ENCODE measurements at places on chromosomes 12 and 14.

- DNase-seq: no peak
Observed at GRCh38 chr12:38389614-38390013, 73.0 kb downstream of the ALG10B start.

GRCh38 chr14:70830998-70831781 lies 21.9 kb upstream of the MAP3K9 start:
- DNase-seq: no peak

- DNase-seq: no peak
Observed at GRCh38 chr14:24665440-24665991, 31.5 kb upstream of the GZMB start.

- no peak for DNase-seq
Observed at GRCh38 chr12:46401662-46402061, 29.1 kb upstream of the SLC38A2 start.

GRCh38 chr14:94636744-94637412 lies 24.7 kb downstream of the SERPINA3 start:
- no peak for DNase-seq
